ENCODE measurements at places on chromosomes 5 and 9.

DNA sequence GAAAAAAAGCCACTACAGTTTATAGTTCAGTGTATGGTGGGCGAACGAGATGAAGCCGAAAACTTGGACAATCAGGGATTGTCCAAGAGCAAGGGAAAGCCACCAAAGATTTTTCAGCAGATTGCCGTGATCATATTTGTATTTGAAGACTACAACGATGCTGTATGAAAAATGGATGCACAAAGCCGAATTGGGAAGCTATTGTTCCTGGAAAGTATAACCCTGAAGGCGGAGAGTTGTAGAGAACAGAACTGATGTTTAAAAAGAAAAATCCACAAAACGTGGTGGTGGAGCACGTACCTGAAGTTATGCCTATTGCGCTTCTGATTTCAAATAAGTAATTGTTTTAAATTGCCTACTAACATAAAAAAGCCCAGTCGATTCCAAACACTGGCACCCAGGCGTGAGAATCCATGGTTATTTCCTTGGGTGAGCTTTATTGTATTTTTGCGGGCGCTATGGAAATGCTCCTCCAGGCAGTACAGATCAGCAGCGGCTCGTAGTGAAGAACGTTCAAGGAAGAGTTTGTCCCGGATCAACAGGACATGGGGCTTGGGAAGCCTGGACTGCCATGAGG lies 772 bp upstream of the TARS1 start:
- no peak for DNase-seq

GRCh38 chr5:35919191-35919590 lies 19.2 kb downstream of the CAPSL start:
- no peak for DNase-seq

DNA sequence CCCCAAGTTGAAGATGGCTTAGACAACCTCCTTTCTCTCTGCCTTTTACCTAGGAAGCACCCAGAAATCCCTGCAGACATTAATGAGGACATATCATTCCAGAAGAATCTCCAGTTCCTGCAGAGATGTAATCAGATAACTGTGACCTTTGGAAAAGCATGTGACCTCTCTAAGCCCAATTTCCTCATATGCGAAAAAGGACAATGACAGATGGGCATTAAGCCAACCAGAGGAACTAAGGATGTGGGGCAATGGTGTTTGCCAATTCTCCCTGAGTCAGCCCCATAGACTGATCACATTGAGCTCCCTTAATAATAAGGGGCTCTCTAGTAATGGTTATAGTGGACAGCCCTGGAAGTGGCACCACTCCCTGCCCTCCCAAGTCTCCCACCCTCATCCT lies 10.1 kb upstream of the FOXI1 start:
- DNase-seq, result no peak

- DNase-seq, result no peak
Measured at GRCh38 chr5:42366051-42366450, 57.2 kb upstream of the GHR start.

DNA sequence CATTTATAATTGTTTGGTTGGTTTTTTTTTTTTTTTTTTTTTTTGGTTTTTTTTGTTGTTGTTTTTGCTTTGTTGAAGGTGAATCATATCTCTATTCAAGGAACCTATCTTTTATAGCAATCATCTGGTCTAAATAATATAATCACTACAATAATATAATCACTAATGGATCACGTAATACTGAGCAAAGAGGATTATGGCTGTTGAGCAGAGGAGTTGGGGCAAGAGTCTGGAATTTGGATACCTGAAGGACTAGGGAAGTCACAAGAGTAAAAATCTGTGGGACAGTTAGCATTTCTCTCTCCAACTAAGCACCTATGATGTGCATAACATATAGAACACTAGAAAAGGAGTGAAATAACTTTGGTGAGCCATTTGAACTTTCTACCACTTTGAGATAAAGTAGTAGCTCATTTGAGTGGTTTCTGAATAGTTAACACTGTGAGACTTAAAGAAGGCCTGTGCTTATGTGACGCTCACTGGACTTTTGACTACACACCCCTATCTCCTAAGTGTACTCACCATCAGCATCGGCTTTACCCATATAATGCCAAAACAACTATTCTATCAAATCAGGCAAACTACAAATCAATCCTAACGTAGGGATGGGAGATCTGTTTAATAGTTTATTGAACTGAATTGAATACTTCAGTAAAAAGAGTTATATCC lies 564.9 kb upstream of the TUSC1 start:
- no peak for DNase-seq

DNA sequence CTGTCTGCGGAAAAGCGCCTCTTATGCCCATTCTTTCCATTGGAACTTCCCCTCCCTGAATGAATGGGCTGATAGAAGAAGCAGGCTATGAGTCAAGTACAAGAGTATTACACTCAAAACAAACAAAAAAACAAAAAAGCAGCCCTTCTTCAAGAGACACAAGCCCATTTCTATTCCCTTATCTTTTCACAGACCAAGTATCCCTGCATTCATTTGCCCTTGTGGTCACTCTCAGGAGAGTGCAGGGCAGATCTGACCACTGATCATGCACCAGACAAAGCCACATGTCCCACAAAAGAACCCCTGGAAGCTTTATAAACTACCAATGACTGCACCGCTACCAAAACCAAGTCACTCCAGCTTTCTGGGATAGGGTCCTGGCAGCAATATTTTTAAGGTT lies 262.5 kb upstream of the TAS2R1 start:
- DNase-seq, result no peak

GRCh38 chr5:71862087-71862486 lies 143.0 kb downstream of the CARTPT start:
- DNase-seq, result no peak

- no peak for DNase-seq
Measured at GRCh38 chr9:124210697-124211096, 47.1 kb upstream of the NEK6 start.

GRCh38 chr5:127094161-127094814 lies 21.0 kb upstream of the C5orf63 start:
- DNase-seq, result no peak

DNA sequence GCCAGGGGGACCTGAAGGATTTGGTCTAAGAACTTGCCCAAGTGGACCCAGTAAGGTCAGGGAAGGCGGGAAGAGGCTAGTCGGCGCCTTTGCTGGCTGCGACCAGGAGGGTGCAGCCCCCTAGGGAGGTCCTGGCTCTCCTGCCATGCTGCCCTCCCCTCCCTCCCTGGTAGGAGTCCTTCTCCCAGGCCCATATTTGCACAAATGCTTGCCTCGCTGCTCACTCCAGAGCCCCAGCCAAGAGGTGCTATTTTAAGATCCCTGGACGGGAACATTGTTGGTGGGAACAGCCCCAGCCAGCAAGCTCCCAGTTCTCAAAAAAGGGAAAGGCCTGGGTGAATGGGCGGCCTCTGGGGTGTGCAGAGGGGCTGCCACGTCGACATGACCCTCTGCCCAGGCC lies 4.3 kb upstream of the IL17B start:
- no peak for DNase-seq

Data from GM19239 (cell line).